Activated CD4-positive, alpha-beta T cell treated with anti-CD3 and anti-CD28 coated beads for 24 hours (primary cell): ENCODE measurements at places on chromosomes 2 and 18.

DNA sequence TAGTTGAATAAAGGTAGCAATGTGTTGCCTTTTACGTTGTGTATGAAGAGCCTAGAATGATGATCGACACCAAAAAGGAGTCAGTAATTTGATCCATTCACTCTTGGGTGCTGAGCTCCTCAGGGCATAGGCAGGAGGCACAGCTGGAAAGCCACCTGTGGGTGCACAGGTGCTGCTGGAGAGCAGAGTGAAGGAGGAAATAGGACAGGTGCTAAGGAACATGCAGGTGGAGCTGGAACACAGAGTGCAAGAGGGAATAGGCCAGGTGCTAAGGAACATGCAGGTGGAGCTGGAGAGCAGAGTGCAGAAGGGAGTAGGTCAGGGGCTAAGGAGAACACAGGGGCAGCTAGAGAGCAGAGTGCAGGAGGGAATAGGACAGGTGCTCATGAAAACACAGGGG, 86.1 kb downstream of the SH3YL1 start:
- no peak for DNase-seq

DNA sequence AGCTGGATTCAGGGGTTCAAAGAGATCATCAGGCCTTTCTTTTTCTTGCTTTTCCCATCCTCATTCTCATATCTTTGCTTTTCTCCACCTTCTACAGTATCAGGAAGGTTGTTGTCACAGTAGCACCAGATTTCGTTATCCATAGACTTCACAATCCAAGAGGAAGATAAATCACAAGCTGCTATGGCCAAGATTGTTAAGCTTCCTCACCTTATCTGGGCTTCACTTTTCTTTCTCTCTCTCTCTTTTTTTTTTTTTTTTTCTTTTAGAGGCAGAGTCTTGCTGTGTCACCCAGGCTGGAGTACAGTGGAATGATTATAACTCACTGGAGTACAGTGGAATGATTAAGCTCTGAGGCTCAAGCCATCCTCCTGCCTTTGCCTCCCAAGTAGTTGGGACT, 93.5 kb downstream of the TTC27 start:
- no peak for DNase-seq

DNA sequence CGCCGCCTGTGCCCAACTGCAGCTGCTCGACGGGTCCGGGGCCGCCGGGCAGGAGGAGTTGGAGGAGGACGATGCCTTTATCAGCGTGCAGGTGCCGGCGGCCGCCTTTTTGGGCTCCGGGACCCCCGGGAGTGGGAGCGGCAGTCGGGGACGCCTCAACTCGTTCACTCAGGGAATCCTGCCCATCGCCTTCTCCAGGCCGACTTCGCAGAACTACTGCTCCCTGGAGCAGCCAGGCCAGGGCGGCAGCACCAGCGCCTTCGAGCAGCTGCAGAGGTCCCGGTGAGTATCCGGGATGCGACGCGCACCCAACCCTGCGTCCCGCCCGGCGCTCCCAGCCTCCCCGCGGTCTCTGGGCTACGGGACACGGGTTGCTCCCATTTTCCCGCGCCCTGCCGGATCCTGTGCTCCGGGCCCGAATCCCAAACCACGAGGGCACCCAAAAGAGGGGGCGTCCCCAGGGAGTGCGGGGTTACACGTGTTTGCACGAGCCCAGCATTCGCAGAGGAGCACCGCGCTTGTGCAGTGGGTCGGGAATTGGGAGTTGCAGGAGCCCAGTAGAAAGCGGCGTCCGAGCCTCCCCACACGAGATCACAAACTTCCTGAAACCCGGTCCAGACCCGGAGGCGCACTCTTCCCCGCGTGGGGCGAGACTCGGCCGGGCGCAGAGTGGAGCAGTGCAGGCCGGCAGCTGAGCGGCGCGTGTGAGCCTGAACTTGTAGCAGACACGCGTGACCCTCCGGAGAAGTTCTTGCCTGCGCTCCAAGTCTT, 1.2 kb downstream of the CABLES1 start:
- no peak for DNase-seq

DNA sequence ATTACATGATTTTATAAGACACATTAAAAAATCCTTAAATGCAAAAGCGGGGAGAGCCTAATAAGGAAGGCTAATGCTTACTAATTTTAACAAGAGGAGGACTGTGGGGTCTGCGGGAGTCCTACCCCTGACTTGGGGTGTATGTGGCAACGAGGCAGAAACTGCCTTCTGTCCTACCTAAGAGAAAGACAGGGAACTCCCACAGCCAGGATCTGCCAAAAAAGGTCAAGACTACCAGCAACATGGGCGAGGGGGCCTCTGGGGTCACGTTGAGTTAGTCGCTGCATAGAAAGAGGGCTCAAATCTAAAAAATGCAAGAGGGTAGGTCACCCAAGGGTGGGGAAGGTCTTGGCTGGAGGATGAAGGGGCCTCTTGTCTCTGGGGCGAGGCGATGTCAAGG, 529 bp upstream of the AMER3 start:
- no peak for DNase-seq
